Cardiac septum (tissue), 1 donor: ENCODE measurements at places on chromosomes 5 and 9. TPM values are rescaled to one million over a fixed set of nuclear protein-coding genes. Genes with fewer than 3 reads are reported as not detected.

GRCh38 chr9:90105773-90106172 is 501.0 kb downstream of the GADD45G start:
- no peak for DNase-seq

The SYK gene
- 4.7 TPM for total RNA-seq

The NPR3 gene
- total RNA-seq: 44.6 TPM

DNA sequence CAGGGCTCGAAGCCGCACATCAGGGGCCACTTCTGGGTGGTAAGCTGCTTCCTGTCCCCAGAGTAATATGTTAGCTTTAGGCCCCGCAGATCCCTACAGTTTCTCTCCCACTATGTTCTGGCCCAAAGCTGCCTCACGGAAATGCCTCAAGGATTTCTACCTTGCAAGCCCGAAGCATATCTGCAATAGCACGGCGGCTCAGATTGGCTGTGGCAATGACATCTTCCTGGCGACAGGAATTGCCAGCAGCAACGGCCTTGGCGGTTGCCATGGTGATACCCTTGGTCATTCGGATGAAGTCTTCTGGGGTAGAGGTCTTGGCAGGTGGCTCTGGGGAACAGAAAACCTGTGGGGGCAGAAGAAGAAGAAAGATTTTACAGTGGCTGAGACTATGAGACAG is 10.3 kb upstream of the TPM2 start:
- no peak for DNase-seq

GRCh38 chr5:133868946-133869518 is 99.4 kb downstream of the C5orf15 start:
- no peak for DNase-seq

DNA sequence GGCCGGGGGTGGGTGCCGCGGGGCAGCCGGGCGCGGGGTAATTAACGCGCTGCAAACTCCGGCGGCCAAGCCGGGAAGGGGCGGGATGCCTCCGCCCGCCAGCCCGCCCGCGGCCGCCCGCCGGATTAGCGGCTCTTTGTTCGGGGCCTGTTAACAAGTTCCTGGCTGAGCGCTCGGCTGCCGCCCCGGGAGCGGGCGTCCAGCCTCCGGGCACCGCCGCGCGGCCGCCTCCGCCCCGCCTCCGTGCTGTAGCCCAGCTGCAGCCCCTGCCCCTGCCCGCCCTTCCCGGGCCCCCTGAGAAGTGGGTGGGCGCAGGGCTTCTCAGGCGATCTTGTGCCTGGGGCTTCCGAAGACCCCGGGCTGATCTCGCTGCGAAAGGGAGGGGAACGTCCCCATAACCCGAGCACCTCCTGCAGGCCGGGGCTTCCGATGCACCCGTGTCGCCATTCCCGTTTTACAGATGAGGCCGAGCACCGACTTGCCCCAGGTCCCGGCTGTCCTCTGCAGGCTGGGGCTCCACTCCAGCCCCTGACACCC is 7.5 kb downstream of the UNC5A start:
- DNase-seq: no peak

- no peak for DNase-seq
Measured at GRCh38 chr5:1206521-1207412, 5.4 kb downstream of the SLC6A19 start.

GRCh38 chr5:139670369-139671095 is 22.4 kb downstream of the CXXC5 start:
- no peak for DNase-seq

- no peak for DNase-seq
Measured at GRCh38 chr9:28616310-28616709, 1043.0 kb upstream of the C9orf72 start.

GRCh38 chr5:64331597-64332277 is 166.1 kb downstream of the RNF180 start:
- peak; percentile 78 for DNase-seq

The CLPTM1L gene
- total RNA-seq: 42.6 TPM

The STOML2 gene
- 95.2 TPM for total RNA-seq

DNA sequence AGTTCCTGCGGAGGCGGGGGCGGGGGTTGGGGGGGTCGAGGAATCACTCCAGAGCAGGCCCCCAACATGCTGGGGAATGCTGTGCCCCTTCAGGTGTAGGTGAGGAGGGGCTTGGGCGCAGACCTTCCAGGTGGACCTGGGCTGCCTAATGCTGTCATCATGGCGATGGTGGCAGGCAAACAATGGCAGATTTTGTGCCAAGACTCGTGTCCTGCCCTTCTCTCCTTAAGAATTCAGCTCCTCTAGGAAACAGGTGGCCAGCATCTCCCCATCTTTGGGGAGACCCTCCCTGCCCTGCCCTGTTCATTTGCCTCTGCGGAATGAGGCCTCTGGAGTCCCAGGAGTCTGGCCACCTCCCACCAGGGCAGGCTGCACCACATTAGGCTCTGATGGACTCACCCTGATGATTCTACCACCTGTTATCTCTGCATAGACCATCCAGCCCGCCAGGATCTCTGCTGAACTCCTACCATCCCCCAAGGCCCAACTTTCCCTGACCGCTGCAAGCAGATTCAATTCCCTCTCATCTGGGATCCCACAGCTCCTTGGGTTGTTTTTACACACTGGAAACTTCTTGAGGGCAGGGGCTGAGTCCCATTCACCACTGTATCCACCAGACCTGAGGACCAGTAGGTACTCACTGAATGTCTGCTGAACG is 10.9 kb upstream of the SLC25A51 start:
- no peak for DNase-seq

The CARTPT gene
- not detected for total RNA-seq

DNA sequence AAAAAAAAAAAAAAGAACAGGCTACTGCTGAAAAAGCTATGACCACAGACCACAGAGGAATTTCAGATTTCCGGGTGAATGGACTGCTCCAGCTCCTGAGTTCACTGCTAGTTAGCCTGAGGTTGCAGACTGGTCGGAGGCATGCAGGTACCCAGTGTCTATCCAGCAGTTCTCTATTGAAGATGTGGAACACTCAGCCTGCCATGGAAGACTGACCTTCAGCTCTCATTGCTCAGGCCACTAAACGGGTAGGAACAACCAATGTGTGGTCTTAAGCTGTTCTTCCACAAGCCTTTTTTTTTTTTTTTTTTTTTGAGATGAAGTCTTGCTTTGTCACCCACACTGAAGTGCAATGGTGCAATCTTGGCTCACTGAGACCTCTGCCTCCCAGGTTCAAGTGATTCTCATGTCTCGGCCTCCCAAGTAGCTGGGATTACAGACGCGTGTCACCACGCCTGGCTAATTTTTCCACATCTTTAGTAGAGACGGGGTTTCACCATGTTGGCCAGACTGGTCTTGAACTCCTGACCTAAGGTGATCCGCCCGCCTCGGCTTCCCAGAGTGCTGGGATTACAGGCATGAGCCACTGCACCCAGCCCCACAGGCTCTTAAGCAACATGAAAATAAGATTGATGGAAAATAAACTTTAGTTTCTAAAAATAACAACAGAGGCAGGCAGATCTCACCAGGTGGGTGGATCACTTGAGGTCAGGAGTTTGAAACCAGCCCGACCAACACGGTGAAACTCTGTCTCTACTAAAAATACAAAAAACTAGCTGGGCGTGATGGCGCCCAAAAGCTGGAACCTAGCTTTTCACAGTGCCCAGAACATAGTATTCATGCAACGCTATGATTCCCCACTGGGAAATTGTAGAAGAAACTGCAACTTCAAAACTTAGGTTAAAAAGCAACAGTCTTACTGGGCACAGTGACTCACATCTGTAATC is 20.0 kb upstream of the NPM1 start:
- DNase-seq: no peak

DNA sequence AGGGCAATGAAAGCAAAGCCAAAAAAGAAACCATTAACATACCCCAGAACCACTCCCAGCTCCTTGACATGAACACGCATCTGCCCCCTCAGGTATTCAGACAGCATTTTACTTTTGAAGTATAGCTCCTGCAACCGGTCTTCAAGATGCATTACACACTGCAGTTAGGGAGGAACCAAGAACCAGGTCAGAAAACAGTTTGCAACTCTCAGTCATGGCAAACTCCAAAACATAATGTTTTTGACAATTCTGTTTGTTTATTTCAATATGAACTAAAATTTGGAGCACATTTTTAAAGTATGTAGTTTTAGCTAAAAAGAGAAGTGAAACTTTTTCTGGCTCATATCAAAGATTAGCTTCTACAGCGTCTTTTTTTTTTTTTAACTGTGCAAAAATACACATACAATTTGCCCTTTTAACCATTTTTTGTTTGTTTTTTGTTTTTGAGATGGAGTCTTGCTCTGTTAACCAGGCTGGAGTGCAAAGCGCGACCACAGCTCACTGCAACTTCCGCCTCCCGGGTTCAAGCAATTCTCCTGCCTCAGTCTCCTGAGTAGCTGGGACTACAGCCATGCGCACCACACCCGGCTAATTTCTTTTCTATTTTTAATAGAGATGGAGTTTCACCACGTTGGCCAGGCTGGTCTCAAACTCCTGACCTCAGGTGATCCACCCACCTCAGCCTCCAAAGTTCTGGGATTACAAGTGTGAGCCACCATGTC is 12.2 kb upstream of the RAPGEF6 start:
- no peak for DNase-seq

The RBM18 gene
- 32.3 TPM for total RNA-seq

GRCh38 chr5:91486638-91487037 is 103.5 kb upstream of the ARRDC3 start:
- DNase-seq: no peak

- DNase-seq: no peak
Measured at GRCh38 chr9:72954431-72955125, 1.7 kb upstream of the ALDH1A1 start.

- no peak for DNase-seq
Measured at GRCh38 chr9:75085640-75086039, 2.3 kb downstream of the NMRK1 start.

GRCh38 chr9:133839822-133840329 is 101.7 kb upstream of the SARDH start:
- no peak for DNase-seq

DNA sequence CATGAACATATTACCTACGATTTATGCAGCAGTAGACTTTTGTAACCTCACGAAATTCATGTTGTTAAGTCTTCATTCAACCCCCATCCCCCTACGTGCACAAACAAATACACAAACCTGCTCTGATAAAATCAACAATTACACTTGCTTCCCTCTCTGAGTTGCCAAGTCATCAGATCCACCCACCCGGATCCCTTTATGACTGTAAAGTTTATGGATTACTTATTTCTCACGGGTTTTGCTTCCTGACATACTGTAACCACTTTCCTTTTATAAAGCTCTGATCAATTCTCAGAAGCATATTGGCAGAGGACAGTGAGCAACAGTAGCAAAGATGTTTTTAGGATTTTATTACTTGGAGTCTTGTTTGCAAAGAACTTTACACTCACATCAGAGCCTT is 70.5 kb downstream of the MLLT3 start:
- no peak for DNase-seq

The S100Z gene
- total RNA-seq: not detected

GRCh38 chr5:42665857-42666256 is 90.8 kb upstream of the CCDC152 start:
- DNase-seq: no peak

DNA sequence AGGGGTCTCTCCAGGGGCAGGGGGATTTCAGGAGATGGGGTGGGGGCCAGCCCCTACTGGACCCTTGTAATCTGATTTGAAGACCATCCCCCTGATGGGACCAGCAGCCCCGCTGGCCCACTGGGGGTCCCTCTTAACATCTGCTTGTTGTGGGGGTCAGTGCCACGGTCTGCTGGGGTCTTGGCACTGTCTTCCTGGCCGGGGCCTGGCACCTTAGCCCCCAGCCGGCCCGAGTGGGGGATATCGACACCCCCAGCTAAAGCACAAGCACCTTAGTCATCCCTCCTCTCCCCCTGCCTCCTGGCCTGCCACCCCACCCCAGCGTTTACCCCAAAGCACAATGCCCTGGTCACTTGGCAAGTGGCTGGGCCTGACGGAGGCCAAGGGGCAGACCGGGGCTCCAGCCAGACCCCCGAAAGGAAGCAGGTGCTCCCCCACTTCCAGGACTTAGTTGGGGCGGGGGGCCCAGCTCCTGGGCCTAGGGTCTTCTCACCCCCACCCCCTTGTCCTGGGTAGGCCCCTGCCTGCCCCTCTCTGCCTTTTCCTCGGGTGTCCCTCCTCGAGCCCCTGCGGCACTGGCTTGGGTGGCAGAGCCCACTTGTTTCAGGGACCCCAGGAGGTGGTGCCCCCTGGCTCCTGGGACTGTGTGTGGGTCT is 1.4 kb upstream of the NFX1 start:
- no peak for DNase-seq

The KYAT1 gene
- 9.2 TPM for total RNA-seq

The C9 gene
- total RNA-seq: not detected

GRCh38 chr5:11494340-11494739 is 409.9 kb downstream of the CTNND2 start:
- no peak for DNase-seq

GRCh38 chr9:138082918-138083636 is 205.5 kb downstream of the CACNA1B start:
- peak; percentile 38 for DNase-seq

- DNase-seq: no peak
Measured at GRCh38 chr9:69265891-69266290, 59.1 kb upstream of the ENTREP1 start.

- no peak for DNase-seq
Measured at GRCh38 chr5:149355688-149356087, 2.2 kb upstream of the PCYOX1L start.

GRCh38 chr5:120298981-120299380 is 165.1 kb upstream of the PRR16 start:
- DNase-seq: no peak

GRCh38 chr9:8521112-8521511 is 721.5 kb upstream of the DMAC1 start:
- no peak for DNase-seq

DNA sequence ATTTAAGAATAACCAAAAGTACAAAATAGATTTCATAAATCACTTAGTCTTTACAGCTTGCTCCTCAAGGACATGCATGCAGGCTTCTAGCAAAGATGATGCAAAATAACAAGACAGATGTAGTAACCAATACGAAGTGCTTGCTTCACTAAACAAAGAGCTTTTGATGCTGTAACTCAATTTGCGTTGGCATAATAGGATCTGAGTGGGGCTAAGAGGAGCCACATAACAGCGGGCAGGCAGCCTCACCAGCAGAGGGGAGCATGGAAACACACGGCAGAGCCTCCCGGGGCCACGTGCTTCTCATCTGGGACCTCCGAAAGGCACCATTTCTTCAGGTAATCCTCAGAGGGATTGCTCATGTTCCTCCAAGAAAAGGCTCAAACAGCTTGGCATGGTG is 139.7 kb downstream of the C5orf15 start:
- peak; percentile 26 for DNase-seq

- DNase-seq: no peak
Measured at GRCh38 chr5:31939151-31939550, 235.0 kb downstream of the GOLPH3 start.

The COL5A1 gene
- total RNA-seq: 21.6 TPM

DNA sequence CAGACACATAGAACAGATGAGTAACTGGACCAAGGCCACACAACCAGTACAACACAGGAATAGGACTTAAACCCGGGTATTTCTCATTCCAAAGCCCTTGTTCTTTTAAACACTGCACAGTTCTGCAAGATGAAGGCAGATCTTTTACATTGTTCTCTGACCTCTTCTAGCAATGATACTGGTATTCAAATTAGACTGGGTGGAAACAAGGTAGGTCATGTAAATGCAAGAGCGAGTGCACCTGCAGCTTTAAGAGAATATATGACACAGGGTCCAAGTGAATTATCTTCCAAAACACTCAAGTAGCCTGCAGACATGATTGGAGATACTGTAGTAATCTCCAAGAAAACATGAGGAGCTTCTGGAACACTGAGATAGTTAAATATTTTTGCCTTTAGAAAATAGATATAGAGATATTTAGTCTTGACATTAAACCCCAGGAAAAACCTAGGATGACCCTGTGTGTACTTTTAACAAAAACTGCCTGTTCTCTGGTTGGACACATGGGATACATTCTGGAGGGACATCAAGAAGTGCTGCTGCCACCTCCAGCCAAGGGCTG is 130.6 kb upstream of the EPB41L4A start:
- DNase-seq: no peak
